ENCODE measurements at places on chromosomes 4 and X. TPM values are rescaled to one million over a fixed set of nuclear protein-coding genes. Genes with fewer than 3 reads are reported as not detected.

DNA sequence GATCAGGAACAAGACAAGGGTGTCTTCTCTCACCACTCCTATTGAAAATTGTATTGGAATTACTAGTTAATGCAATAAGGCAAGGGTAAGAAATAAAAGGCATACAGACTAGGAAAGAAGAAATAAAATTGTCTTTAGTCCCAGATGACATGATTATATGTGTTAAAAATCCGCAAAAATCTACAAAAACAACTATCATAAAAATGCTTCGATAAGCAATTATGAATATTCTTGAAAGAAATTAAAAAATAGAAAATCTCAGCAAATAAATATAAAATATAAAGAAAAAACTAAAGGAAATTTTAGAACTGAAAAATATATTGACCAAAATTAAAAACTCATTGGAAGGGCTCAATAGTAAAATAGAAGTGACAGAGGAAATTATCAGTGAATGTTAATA, 243.3 kb downstream of the ZNF674 start:
- no peak for DNase-seq

The MAGEA2 gene
- total RNA-seq = not detected

The RHOXF2 gene
- total RNA-seq = not detected

DNA sequence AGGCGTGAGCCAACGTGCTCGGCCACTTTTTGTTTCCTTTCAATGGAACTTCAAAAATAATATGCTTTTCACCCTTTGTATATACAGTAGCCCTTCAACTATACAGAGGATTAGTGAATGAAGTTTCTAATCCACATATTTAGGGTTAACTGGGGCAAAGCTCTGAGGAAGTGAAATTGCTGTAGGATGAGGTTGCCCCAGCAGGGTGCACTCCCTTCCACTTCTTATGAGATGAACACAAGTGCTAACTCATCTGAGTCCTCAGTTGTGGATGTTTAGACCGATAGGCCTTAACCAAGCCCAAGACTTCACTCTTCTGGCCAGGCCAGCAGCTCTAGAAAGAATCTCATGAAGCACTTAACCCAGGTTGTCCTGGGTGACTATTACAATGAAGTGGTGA, 29.1 kb upstream of the CT55 start:
- DNase-seq = no peak

The S100P gene
- total RNA-seq = not detected

The HNRNPDL gene
- 249 TPM for total RNA-seq

The MAP3K15 gene
- not detected for total RNA-seq

The ADGRL3 gene
- total RNA-seq = not detected

GRCh38 chrX:116246261-116246660, 75.7 kb downstream of the AGTR2 start:
- no peak for DNase-seq

The MCF2 gene
- 1.9 TPM for total RNA-seq

The CXCL6 gene
- total RNA-seq = 0.34 TPM

The FRAS1 gene
- 3.0 TPM for total RNA-seq

- DNase-seq = peak; percentile 56
Measured at GRCh38 chr4:87078987-87079486, 141.4 kb downstream of the KLHL8 start.

- DNase-seq = no peak
Measured at GRCh38 chrX:140744085-140744484, 34.5 kb downstream of the LINC00632 start.
